ENCODE measurements at places on chromosomes 2 and 18.

DNA sequence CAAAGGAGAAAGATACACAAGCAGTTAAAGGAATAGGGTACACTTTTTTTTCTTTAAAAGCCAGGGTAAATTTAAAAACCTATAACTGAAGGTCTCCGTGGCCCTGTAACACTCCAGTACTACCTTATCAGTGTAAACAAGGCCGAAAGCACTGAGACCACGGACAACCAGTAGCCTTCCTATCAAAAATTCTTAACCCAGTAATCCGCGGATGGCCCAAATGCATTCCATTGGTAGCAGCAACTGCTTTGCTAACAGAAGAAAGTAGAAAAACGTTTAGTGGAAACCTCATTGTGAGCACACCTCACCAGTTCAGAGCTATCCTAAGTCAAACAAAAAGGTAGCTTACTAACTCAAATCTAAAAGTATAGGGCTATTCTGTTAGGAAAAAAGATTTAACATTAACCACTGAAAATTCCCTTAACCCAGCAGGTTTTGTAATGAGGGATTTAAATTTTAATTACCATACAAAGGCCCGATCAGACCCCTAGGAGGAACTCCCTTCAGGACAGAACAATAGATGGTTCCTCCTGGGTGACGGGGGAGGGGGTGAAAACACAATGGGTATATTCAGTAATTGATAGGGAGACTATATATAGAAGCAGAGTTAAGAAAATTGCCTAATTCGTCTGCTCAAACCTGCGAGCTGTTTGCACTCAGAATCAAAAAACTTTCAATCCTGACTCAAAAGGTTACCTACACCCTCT lies 50.8 kb upstream of the CWC22 start:
- DNase-seq: no peak

DNA sequence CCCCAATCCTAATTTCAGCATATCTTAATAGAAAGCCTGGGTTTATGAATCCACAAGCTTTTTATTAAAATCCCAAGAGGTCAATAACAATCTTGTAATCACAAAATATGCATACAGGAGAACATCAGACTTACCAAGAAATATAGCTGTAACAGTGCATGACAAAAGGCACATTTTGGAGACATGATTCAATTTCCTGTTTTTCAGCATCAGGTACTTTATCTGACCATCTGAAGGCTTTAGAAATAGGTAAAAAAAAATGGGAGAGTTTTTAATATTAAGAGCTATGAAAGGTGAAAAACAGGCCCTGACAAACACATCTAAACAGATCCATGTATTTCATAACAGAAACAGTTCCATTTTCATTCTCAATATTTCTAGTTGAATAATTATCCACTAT lies 89.9 kb upstream of the EFEMP1 start:
- no peak for DNase-seq

- DNase-seq: peak; percentile 32
Observed at GRCh38 chr2:223923976-223924375, 21.2 kb downstream of the WDFY1 start.

- DNase-seq: no peak
Observed at GRCh38 chr2:106868275-106868674, 17.7 kb downstream of the ST6GAL2 start.

DNA sequence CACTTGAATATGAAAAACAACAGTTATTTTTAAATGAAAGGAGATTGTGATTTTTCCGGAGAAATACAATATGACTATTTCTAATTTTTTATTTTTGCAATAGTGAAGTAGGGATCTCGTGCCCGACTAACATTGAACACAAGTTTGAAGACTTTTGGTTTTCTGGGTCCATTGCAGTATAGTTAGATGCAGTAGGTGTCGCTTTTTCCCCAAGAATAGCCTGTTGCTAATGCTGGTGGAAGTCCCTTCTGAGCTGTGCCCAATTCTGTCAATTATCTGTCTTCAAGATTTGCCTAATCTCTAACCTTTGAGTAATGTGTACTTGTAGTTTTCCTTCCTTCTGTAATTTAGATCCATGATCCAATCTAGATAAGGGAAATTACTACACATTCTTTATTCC lies 36.5 kb downstream of the SEMA4F start:
- DNase-seq: peak; percentile 44

DNA sequence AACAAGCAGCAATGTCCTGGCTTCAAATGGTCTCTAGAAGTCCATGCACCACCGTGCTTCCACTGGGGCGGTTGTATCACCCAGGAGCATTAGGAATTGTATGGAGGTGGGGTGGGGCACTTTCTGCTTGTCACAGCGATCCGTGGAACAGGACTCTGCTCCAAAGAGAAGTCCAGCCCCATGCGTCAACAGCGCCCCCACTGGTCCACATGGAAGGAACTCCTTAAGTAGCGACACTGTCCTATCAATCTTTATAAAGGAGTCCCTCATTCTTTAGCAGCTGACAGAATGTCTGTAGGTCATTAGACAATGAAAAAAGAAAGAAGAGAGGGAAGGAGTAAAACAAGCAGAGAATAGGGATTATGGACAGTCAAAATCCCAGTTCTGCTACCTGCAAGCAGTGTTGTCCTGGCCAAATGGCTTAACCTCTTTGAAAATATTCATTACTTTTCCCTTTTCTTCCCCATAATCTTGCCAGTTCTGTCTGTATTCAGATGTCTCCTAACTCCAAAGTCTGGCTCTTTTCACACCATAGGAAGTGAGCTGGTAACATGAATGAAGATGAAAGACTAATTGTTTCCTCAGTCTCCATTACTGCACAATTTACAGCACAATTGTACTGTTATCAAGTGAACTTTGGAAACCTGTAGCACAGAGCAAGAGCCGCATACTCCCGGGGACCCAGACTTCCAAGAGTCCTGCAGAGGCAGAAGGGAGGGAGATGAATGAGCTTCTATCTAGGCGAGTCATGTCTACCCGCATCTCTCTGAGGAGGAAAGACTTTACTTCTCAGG lies 9.9 kb downstream of the NFE2L2 start:
- DNase-seq: peak; percentile 59

- DNase-seq: no peak
Observed at GRCh38 chr2:96527286-96528005, 9.1 kb upstream of the ARID5A start.

DNA sequence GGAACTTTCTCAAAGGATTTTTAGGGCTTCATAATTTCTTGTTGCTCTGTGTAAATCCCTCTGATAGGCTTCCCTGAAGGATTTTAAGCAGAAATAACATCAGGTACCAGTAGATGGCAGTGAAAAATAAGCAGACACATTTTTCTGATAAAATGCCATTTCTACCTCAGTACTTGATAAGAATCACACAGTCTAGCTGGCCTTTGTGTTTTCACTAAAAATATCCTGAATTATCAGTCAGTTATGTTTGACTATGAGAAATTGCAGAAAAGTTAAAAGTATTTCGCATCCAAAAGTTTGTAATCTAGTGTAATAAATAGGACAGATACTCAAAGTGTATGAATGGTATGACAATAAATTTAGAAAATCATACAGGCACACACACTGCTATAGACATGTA lies 68.7 kb downstream of the DNAJC10 start:
- DNase-seq: peak; percentile 27

GRCh38 chr2:32901313-32901712 lies 45.4 kb upstream of the LTBP1 start:
- DNase-seq: no peak

- DNase-seq: no peak
Observed at GRCh38 chr2:25341011-25341727, 556 bp downstream of the DNMT3A start.

GRCh38 chr2:44741507-44741906 lies 200.0 kb upstream of the SIX3 start:
- no peak for DNase-seq

DNA sequence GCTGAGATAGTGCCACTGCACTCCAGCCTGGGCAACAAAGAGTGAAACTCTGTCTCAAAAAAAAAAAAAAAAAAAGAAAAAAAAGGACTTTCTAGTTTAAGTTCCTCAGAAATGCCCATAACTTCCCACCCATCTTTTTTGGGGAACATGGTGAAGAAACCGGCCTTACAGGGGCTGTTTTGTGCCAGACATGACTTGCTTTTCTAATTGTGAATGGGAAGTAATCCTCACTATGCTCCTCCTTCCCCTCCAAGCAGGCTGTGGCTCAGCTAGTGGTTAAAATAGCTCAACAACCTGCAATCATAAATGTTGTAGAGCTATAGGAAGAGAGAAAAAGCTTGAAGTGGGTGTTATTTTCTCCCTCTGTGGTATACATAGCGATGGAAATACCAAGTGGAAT lies 34.1 kb upstream of the OLA1 start:
- no peak for DNase-seq

DNA sequence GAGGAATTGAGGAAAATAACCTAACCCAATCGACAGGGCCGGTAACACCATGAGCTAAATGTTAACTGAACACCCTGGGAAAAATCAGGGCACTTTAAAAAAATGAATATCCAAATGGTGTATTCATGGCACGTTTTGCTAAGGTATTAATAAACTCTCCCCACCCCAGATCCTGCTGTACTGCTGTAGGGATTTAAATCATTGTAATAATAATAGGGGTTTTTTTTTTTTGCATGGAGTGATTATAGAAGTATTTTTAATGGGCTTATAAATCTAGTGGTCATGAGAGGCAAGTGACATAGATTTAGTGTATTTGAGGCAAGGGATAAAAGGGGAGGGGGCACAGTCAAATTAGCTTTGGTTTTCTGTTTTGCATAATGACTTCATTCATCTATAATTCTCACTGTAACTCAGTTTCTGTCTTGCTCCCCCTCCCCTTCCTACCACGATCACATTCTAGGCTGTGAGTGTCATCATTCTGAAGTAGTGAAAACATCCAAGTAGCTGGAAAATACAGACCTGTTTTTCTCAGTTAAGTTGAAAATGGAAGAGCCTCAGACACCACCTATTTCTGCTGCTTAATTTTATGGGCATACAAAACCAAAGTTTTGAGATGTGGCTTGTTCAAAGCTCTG lies 18.2 kb upstream of the MGAT5 start:
- DNase-seq: no peak

DNA sequence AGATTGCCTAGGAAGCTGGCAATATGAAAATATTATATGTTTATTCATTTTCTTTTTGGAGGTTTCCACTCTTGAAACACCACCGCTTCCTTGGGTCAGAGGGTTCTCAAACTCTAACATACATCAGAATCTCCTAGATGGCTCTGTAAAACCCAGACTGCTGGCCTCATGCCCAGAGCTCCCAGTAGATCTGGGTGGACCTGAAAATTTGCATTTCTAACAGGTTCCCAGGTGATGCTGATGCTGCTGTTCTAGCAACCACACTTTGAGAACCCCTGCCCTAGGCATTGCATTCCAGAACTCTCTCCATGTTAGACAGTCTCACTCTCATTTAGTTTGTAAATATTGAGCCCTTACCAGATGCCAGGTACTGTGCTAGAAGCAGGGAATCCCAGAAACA lies 139.4 kb downstream of the FAM210A start:
- no peak for DNase-seq

DNA sequence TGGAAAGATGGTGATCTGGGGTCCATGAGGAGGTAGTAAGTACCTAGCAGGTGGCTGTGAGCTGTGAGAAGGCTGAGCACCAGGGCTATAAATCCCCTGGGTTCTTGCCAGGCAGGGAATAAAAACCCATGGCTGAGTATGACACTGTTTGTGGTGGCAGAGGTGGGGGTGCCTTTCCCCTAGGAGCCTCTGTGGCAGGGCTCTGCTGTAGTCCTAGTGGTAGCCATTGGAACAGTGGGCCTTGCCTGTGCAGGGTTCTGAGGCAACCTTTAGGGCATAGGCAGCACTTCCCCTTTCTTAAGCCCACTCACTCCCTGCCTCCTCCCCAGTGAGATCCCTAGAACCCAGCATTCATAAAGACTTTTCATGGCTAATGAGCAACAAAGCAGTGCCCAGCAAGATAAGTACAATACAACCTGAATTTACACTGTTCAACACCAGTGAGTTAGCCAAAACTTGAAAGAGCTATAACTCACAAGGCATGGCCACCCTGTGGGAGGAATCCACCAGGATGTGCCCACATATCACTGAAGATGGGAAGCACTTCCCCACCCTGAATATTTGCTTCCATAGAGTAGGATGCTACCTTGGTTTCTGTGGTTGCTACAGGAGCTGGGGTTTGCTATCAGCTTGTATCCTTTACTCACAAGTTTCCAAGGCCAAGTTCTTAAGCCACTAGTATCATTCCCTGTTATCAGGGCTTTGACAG lies 100.9 kb upstream of the NEUROD1 start:
- no peak for DNase-seq

GRCh38 chr2:147500229-147500628 lies 344.6 kb upstream of the ACVR2A start:
- DNase-seq: no peak

- DNase-seq: no peak
Observed at GRCh38 chr2:203822240-203822639, 45.3 kb upstream of the CTLA4 start.

- DNase-seq: no peak
Observed at GRCh38 chr2:151953467-151953866, 125.2 kb upstream of the ARL5A start.

Data from kidney capillary endothelial cell (primary cell).